ENCODE measurements at places on chromosomes 1 and 21.

- no peak for DNase-seq
These were observed 18.4 kb upstream of the GFI1 start for GRCh38 chr1:92505015-92505692.

DNA sequence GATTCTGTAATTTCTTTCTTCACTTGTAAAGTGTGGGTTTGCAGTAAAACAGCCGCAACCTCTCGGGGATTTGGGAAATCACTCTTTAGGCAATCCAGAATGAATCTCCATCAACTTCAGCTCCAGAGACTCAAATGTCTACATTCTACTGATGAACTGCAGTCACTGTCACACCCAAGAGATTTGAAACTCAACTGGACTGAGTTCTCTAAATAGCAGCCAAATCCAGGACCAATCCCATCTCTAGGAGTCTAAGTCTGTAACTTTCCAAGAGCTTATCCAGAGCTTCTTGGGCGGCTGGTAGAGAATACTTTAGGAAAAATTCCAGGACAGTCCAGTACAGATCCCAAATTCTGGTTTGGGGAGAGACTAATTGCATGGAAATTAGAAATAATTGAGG lies 62.9 kb downstream of the ADAMTS1 start:
- DNase-seq = no peak

DNA sequence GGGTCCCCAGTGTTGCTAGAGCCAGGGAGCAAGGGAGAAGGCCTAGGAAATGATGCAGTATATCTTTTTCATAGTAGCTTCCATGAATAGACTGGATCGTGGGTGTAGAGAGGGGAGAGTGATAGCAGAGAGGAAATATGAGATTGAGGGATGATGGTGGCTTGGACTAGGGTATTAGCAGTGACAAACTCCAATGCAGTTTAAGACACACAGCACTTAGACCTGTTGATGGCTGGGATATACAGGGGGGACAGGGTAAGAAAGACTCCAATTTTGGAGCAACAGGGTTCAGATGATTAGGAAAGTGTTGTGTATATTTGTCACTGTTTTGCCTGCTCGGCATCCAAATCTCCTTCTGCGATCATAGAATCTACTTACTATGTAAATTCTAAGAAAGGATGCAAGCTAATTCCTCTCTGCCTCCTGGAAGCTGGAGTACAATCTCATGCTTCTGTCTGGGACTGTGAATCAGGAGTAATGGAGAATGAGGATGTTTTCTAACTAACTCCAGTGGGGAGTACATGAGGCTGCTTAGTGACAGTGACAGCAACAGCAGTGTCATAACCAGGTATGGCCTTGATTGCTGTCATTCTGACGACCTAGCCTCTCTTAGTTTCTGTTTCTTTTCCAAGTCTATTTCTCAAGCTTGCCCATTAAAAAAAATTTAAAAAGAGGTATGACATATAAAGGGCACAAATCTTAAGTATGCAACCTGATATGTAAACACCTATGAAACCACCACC lies 47.5 kb downstream of the SYDE2 start:
- no peak for DNase-seq

DNA sequence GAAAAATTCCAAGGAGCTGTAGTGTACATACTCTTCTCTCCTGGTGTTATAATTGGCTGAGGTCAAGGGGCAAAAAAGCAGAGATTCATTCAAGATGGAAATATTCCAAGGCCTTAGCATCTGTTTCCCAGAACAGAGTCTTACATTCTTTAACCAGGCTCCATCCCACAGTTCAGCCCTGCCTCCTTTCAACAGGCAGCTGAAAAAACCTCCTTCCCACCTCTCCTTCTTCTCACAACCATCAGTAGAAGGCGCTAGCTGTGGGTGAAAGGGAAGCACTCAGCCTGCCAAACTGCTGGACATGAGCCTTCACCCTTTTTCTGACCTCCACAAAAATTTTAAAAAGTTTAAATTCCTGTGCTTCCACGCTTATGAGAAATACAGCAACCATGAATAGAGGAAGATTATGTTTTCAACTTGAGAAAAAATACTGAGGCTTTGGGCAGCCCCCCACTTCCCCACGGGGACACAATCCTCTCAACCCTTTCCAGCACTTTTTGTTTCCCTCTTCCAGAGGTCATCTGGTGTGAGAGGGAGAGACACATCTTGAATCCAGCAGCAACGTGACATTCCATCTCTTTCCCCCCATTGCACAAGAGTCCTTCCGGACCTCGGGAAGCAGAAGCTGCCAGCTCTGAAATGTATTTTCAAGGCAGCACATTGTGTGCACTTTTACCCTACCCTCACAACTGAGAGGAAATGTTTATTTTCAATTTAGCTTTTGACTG lies 43.2 kb upstream of the FMO2 start:
- no peak for DNase-seq

DNA sequence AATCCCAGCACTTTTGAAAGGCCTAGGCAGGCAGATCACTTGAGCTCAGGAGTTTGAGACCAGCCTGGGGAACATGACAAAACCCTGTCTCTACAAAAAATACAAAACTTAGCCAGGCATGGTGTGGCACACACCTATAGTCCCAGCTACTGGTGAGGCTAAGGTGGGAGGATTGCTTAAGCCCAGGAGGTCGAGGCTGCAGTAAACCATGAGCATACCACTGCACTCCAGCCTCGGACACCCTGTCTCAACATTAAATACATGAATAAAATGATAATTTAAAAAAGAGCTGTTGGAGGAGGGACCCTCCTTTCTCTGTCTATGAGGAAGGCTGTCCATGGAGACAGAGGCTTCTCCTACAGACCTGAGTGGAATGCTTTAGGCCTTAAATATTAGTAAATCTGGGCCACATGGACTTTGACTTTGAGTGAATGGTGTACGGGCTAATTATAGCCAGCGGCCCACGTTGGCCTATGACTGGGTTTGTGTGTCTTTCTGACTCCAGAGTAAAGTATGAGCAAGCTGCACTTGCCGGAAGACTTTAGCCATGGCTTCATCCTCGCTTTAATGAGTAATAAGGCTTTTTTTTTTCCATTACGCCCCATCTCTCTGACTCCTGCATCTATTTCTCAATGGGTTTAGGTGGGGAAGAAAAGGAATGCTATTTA lies 21.3 kb downstream of the RAB3B start:
- no peak for DNase-seq

DNA sequence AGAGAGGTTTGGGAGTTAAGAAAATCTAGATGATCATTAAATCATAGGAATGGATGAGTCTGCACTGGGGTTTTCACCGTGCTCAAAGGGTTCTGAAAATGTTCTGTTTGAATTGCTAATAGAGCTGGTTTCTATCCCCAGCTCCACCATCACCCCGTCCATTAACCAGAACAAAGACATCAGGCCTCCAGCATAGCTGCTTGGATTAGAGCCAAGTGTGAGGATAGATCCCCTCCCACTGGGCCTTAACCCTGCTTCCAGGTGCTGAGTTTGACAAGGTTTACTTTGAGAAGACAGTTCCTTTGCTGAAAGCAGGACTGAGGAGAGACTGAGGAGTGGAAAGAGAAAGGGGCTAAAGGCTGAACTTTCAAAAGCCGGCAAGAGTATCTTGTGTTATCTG lies 48.3 kb downstream of the MPZL1 start:
- DNase-seq = no peak

GRCh38 chr1:168970926-168971659 lies 135.4 kb upstream of the ATP1B1 start:
- no peak for DNase-seq

DNA sequence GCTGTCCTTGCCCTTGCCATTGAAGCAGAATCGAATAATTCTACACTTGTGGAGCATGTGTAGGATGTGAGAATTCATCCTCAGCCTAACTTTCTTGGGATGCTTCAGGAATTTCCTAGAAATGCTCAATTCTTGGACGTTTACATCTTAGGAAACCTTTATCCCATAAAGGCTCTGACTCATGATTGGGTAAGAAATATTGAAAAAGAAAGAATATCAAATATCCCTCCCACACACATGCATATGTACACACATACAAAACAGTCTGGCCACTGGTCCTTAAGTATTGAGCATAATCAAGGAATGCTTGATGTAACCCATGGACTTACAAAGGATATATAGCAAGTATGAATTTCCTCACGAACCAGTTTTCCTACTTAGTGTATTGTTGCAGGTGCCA lies 83.9 kb upstream of the IPO9 start:
- no peak for DNase-seq

DNA sequence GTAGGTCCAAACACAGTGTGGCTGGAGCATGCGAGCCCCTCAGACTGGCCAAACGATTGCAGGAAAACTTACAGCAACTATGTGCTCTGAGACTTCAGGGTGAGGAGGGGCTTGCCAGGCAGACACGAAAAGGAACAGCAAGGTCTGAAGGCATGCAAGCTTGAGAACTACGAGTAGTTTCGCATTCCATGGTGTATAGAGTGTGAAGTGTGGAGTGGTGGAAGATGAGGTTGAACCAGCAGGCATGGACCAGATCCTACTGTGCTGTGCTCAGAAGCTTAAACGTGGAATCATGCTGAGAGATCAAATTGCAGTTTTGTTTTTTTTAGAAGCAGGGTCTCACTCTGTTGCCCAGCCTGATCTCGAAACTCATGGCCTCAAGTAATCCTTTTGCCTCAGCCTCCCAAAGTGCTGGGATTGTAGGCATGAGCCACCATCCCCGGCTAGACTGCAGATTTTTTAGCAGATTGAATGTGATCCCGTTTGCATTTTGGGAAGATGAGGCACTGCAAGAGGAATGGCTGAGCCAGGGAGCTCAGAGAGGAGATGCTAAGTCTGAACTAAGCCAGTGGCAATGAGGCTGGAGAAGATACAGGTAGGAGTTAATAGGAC lies 5.1 kb upstream of the TFAP2E start:
- DNase-seq = no peak

DNA sequence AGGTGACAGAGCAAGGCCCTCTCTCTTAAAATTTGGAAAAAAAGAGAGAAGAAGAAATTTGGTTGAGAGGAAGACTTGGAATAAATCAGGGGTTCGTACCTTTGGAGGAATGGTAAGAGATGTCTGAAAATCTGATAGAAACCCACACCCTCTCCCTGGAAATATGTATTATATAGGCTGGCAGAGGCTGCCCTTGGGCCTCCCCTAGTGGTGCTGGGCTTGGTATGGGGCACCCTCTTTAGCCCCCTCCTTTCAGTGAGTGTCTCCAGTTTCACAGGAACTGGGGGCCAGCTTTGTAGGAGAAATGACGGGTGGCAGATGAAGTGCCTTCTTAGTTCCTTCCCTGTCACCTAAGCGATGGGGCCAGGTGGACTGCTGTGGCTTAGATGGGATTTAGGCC lies 82.9 kb upstream of the SLC2A1 start:
- DNase-seq = no peak

All from stimulated activated CD8-positive, alpha-beta memory T cell treated with anti-CD3 and anti-CD28 coated beads, Interleukin-2, amount 100 ng/mL, for 1 hour (primary cell).